ENCODE measurements at places on chromosomes 2 and 18.

- no peak for DNase-seq
Observed at GRCh38 chr2:189391201-189391600, 50.1 kb upstream of the WDR75 start.

- DNase-seq, result no peak
Observed at GRCh38 chr2:134083548-134083947, 170.3 kb upstream of the MGAT5 start.

DNA sequence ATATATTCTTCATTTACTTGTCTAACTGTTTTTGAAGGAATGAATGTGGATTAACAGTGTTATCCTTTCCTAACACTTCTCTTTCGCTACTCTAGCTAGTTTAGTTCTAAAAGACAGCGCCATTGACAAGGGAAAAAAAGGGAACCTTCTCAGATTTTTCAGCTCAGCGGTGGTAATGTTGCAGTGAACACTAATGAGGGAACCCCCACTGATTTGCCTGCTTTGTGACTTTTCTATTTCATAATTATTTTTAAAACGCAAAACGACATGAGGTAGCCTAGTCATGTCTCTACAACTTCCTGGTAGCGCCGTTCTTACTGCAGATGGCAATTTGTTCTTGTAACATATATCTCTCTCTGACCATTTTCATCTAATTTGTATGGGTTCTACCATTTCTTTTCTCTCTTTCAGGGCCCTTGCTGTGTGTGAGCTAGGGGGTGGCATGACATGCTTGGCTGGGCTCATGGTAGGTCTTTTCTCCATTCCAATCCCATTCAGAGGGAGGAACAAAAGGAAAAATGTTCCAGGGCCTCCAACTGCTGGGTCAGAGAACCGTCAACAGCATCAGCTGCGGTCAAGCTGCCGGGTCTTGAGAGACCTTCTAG is 235.5 kb upstream of the SIX3 start:
- DNase-seq, result peak; percentile 24

DNA sequence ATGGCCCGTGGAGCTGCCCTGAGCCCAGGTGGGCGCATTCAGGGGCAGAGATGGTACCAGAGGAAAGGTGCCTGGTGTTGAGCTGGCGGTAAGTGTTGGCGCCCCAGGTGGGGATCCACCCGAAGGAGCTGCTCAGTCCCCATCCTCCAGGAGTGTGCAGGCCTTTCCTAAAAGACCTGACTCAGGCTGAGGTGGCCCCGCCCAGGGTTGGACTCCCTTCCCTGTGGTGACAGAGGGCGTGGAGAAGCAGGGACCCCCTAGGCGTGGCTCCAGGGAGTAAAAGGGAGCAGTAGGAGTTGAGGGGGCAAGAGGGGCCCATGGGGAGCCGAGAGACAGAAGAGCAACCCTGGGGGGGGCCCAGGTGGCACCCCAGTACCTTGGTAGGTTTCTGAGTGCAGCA is 2.4 kb downstream of the OXER1 start:
- DNase-seq, result no peak

DNA sequence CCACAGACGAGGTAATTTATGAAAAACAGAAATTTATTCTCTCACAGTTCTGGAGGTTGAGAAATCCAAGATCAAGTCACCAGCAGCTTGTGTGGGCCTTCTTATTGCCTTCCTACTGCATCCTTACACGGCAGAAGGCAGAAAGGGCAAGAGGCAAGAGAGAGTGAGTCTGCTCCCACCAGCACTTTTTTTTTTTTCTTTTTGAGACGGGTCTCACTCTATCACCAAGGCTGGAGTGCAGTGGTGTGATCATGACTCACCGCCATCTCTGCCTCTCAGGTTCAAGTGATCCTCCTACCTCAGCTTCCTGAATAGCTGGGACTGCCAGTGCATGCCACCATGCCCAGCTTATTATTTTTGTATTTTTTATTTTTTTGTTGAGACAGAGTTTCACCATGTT is 78.5 kb upstream of the HK2 start:
- no peak for DNase-seq

DNA sequence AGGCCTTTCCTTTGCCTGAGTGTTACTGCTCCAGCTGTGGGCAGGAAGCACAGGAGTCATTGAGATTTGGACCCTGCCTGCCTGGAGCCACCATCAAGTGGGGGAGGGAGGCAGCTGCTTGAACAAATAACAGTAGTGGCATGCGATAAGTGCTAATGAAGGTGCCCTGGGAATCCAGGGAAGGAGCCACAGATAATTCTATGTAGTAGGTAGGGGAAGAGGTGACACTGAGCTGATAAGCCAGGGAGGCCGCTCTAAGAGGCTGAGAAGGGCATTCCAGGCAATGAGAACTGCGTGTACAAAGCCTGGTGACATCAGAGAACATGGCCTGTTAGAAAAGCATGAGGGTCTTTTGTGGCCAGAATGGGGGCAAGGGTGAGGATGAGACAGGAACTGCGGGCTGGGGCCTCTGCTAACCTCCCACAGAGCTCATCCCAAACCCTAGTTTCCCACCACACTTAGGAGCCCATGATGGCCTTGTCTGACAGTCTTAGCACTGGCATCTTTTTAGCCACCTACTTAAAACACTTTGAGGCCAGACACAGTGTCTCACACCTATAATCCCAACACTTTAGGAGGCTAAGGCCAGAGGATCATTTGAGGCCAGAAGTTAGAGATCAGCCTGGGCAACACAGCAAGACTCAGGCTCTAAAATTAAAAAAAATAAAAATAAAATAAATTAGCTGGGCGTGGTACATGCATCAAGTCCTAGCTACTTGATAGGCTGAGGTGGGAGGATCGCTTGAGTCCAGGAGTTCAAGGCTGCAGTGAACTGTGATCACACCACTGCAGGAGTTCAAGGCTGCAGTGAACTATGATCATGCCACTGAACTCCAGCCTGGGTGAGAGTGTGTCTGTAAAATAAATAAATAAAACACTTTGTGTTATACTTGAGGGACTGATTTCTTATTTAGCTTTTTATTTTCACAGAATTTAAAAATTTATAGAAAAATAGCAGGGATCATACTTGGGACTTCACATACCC is 58.9 kb downstream of the TET3 start:
- no peak for DNase-seq

GRCh38 chr2:130390460-130391057 is 34.7 kb downstream of the PTPN18 start:
- DNase-seq, result peak; percentile 77

GRCh38 chr2:152500772-152501171 is 165.8 kb downstream of the FMNL2 start:
- DNase-seq, result no peak

DNA sequence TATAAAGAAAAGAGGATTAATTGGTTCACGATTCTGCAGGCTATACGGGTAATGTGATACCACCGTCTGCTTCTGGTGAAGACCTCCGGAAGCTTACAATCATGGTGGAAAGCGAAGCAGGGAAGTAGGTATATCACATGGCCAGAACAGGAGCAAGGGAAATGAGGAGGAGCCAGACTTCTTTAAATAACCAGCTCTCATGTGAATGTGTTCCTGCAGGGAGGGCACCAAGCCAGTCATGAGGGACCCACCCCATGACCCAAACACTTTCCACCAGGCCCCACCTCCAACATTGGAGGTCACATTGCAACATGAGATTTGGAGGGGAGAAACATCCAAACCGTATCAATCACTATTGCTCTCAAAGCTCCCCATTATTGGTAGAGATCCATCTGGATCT is 61.8 kb downstream of the EFEMP1 start:
- DNase-seq, result no peak

DNA sequence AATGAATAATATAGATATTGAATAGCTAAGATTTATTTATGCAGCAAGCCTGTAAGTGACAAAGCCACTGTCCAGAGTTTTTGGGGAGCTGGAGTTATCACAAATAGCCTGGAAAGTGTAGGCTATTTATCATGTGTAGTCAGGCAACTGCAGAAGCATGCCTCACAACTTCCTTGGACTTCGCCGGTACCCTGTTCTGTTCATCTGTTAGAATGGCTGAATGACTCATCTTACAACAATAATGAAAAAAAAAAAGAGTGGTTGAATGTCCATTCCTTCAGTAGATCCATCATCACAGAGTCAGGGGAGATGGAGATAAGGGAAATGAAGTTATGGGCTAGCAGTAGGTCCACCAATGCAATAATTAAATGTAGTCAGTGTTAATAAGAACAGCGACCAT is 24.0 kb upstream of the ATP5MC3 start:
- DNase-seq, result no peak

GRCh38 chr18:21141668-21142422 is 30.2 kb upstream of the ROCK1 start:
- DNase-seq, result peak; percentile 30

DNA sequence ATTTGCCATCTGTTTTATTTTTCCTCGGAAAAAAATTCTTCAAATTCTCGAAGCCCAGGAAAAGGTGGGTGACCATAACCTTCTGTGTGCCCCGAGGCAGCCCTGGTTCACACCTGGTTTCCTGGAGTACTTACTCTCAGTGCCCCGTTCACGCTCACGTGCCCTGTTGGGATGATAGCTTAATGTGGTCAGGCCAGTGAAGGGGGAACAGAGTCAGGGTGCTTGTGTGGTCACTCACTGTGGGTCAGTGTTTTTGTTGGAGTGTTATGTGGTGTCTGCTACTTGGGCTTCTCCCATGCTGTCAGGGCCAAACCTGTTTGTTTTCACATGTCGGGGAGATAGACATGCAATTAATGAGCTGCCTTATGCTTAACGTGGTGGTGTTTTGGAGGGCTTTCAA is 78.1 kb downstream of the MAP4K4 start:
- no peak for DNase-seq

- no peak for DNase-seq
Observed at GRCh38 chr2:128797533-128797932, 478.9 kb upstream of the HS6ST1 start.

DNA sequence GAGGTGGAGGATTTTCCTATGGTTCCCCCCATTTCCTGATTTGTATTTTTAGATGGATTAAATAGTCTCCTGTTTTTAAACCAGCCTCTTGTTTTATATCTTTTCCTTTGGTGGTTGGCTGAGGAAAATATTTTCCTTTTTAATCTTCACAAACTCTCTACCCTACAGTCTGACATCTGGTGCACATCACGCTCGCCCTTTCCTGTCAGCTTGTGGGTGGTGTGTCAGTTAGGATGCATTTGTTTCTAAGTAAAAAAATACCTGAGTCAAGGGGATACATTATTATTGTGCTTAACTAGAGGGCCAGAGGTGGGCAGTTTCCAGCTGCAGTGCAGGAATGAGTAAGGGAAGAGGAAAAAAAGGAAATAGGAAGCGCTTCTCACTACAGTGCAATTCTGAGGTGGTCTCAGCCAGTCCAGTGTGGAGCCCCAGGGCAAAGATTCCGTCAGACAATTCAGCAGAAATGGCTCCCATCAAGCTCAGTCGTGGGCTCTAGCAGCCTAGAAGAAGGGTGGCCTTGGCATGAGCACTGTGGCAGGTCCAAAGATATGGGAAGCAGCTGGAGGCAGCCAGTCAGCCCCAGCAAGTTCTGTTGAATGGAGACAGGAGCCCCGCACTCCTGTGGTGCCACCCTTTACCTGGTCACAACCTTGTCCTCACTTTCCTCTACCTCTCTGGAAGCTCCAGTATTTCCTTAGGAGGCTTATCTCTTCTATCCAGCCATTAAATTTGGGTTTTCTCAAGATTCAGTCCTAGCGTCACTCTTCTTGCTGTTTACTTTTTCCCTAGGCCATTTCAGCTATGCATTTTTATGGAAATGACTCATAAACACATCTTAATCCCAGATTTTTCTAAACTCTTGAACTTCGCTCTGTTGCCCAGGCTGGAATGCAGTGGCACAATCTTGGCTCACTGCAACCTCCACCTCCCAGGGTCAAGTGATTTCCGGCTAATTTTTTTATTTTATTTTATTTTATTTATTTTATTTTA is 18.5 kb downstream of the SFTPB start:
- DNase-seq, result no peak

GRCh38 chr2:112253261-112253815 is 1.5 kb downstream of the ZC3H8 start:
- DNase-seq, result peak; percentile 54

DNA sequence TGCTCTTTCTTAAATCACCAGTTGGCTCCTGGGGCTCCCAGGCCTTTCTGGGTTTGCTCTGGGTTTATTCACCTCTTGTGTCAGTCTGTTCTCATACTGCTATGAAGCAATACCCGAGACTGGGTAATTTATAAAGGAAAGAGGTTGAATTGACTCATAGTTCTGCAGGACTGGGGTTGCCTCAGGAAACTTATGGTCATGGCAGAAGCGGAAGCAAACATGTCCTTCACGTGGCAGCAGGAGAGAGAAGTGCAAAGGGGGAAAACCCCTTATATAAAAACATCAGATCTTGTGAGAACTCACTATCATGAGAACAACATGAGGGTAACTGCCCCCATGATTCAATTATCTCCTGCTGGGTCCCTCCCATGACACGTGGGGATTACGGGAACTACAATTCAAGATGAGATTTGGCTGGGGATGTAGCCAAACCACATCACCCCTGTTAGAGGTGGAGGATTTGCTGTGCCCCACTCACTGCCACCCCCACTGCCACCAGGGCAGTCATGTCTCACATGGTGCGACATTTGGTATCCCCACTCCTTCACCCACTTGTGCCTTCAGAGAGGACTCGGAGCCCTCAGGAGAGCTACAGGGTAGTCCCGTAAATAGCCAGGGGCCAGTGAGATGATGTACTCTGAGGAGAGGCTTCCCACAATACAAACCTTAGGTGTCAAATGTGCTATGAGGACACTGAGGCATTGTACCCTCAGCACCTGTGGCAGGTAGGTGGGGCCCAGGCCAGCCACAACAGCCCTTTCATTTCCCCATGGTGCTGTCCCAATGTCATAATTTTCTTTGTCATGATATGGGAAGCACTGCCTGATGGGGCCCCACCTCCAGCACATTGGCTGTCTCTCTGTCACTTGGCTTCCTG is 35.7 kb downstream of the CDC42EP3 start:
- peak; percentile 99 for DNase-seq

GRCh38 chr2:172425336-172425735 is 2.0 kb upstream of the ITGA6 start:
- DNase-seq, result no peak

- no peak for DNase-seq
Observed at GRCh38 chr18:53541924-53542323, 682.5 kb downstream of the MBD2 start.

DNA sequence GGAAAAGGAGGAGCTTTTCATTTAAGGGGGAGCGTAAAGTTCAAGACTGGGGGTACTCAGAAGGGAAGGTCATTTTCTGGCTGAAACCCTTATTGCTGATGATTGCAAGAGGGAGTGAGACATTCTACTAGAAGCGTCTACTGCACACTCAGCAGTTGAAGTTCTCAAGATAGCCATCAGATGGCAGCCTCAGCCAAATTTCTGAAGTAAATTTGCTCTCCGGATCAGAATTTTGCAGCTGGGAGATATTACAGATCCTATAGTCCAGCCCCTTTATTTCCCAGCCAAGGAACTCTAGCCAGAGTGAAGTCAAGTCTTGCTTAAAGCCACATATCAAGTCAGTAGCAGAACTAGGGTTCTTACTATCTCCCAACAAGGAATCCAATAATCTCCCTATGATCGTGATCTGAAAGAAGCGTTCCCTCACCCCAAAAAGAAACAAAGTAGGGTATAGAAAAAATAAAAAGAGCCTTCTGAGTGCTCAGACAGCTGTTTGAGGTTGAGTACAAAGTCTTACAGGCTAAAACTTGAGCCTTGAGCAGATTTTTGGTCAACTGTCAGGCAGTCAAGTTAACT is 24.0 kb downstream of the RAX start:
- peak; percentile 20 for DNase-seq
